ENCODE measurements at places on chromosomes 5 and 9. TPM values are rescaled to one million over a fixed set of nuclear protein-coding genes. Genes with fewer than 3 reads are reported as not detected.
A peak's percentile ranks its signal among the peaks of the same experiment; 100 is the strongest.

FGF10 gene
- not detected for total RNA-seq

C7 gene
- total RNA-seq: 1.0 TPM

DUSP1 gene
- 67.7 TPM for total RNA-seq

ARHGEF39 gene
- 2.9 TPM for total RNA-seq

PCDHB10 gene
- total RNA-seq: 0.71 TPM

LCNL1 gene
- not detected for total RNA-seq

AQP7 gene
- not detected for total RNA-seq

GRCh38 chr9:125950880-125951471, 203.8 kb downstream of the PBX3 start:
- no peak for DNase-seq

GRCh38 chr5:68344447-68345111, 129.0 kb downstream of the PIK3R1 start:
- DNase-seq: peak; percentile 77

DNA sequence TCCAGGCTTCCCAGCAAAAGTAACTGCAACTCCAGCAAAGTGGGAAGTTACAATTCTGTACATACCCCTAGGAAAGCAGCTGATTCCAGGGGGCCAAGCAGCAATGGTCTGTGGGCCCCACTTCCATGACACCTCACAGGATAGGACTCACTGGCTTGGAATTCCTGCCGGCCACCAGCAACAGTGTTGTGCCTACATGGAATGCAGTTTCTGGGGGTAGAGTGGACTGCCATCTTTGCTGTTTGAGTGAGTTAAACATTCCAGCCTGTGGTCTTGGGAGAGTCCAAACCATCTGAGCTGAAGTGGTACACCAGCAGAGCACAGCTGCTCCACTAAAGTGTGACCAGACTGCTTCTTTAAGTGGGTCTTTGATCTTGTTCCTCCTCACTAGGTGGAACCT, 13.4 kb upstream of the FBN2 start:
- DNase-seq: peak; percentile 32

DNA sequence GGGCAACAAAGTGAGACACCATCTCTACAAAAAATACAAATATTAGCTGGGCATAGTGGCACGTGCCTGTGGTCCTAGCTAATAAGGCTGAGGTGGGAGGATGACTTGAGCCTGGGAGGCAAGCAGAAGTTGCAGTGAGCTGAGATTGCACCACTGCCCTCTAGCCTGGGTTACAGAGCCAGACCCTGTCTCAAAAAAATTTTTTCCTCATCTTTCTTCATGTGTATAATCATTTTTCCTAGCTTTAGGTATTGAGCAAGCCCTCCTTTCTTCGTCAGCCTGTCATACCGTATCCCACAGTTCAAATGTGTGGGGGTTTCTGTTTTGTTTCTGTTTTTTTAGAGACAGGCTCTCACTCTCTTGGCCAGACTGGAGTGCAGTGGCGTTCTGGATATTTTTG, 41.3 kb downstream of the EHMT1 start:
- DNase-seq: no peak

GRCh38 chr9:129182625-129183494, 4.8 kb upstream of the IER5L start:
- DNase-seq: no peak

- DNase-seq: no peak
Measured at GRCh38 chr9:100426189-100426529, 784 bp upstream of the MSANTD3 start.

- no peak for DNase-seq
Measured at GRCh38 chr9:36762958-36763357, 190.3 kb downstream of the MELK start.

- peak; percentile 19 for DNase-seq
Measured at GRCh38 chr5:165881259-165881658, 2375.8 kb downstream of the MAT2B start.

DNA sequence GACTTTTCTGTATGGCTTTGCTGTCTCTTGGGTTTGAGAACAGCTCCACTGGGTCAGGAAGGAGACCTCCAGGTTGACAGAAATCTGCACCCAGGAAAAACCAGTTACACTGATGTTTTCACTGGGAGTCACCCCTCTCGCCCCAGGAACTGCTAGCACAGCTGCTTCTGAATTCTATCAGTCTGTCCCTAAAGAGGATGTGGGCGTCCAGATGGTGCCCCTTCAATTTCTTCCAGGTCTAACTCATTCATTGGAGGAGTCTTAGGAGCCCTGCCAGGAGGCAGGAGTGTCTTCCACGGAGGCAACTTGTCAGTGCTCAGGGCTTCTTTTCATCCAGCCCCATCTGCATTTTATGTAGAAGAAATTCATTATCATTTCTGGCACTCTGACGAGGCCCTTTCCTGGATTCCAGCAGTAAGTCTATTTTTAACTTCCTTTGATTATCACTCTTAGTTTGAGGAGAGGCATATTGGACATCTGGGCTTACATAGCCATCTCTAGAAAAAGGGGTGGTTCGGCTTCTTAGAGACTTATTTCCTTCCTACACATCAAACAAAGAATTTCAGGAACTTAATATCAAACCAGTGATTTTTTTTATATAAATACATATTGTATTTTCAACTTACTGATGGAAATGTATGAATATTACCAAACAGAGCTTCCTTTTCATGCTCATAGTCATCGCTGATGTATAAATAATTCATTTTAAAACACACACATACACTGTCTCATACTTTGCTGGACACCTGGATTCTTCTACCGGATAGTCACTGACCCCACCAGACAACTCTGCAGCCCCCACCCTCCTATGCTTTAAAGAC, 148.8 kb downstream of the IRX2 start:
- DNase-seq: no peak

- no peak for DNase-seq
Measured at GRCh38 chr5:130555429-130555828, 609.6 kb downstream of the HINT1 start.

- peak; percentile 28 for DNase-seq
Measured at GRCh38 chr9:581673-582497, 259.6 kb upstream of the DMRT1 start.

GRCh38 chr5:148455185-148455584, 71.4 kb downstream of the FBXO38 start:
- DNase-seq: peak; percentile 22

- DNase-seq: no peak
Measured at GRCh38 chr5:178545941-178546674, 44.1 kb downstream of the COL23A1 start.

DNA sequence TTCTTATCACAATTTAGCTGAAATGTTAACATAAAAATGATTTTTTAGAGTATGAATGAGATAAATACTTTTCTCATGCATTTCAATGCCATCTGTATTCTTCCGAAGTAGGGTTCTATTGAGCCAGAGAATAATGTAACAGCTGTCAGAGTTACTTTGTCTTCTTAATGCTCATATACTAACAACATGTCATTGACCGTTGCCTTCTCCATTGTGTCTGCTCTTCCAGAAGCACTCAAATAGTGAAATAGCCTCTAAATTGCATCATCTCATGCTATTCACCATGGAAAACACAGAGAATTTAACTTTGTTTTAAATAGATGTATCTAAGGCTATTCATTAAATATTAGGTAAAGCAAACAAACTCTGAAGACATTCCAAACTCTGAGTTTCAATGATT, 1875.9 kb upstream of the CDH9 start:
- no peak for DNase-seq

- DNase-seq: no peak
Measured at GRCh38 chr9:98852961-98853360, 45.5 kb downstream of the GALNT12 start.

DNA sequence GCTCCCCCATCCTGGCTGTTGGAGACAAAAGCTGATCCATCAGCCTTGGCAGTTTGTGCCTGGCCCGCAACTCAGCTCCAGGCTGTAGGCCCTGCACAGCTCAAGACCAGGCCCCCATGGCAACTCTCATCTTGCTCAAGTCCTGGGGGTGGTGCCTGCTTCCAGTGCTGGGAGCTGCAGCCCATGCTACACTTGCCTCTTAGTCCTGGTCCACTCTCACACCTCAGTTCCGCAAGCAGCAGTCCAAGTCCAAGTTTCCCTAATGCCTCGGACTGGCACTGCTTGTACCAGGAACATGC, 14.2 kb downstream of the AHRR start:
- no peak for DNase-seq

- peak; percentile 90 for DNase-seq
Measured at GRCh38 chr9:89602978-89603766, 1.6 kb upstream of the GADD45G start.

DNA sequence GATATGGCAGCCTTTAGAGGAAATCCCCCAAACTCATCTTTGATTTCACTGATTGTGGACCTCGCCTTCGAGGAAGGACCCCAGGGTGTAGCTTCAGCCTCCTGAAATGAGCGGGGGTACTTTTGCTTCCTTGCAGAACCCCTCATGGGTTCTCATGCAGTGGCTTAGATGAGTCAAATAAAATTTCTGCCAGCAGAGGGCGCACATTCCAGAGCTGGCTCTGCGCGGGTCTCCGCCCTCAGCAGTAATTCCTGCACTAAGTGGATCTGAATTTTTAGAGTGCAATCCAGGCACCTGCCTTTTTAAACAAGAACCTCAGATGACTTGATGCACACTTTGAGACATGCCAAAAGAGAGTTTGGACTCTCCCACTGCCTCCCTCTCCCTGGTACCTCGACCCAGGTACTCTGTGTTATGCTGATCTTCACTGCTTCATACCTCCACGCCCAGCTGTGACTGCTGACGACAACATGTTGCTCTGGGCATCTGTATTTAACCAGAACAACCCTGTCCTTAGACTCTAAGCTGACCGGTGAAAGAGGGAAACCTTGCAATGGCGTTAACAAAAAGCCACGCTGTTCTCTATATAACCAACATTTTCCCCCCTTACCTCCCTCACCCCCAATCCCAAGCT, 7.3 kb downstream of the EGFLAM start:
- peak; percentile 50 for DNase-seq

- no peak for DNase-seq
Measured at GRCh38 chr9:114086009-114086408, 7.9 kb upstream of the AMBP start.

Measured in Daoy (cell line).